ENCODE measurements at places on chromosomes 4 and X.

DNA sequence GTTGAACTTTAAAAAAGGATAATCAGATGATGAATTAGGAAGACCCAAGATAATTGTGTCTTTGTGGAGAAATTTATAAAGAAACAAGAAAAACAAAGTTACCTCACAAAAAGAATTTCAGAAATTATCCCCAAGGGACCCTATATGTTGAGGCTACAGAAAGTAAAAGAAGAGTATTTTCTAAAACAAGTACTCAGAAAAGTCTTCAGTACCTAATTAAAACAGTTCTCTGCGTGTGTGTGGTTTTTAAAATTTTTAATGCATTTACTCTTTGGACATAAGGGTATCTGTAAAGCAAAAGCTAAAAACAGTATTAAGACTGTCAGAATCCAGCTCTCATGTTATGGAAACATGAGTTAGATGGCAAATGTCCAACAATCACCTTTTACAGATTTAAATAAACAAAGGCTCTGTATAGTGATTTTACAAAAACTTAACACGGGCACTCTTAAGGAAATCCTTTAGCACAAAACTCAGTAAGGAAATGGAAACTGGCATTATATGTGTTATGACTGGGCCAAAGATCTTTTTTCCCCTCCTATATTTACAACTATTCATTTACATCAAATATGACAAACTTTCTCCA lies 187.5 kb downstream of the NSUN7 start:
- no peak for DNase-seq

GRCh38 chr4:158384414-158384813 lies 137.3 kb upstream of the RXFP1 start:
- no peak for DNase-seq

DNA sequence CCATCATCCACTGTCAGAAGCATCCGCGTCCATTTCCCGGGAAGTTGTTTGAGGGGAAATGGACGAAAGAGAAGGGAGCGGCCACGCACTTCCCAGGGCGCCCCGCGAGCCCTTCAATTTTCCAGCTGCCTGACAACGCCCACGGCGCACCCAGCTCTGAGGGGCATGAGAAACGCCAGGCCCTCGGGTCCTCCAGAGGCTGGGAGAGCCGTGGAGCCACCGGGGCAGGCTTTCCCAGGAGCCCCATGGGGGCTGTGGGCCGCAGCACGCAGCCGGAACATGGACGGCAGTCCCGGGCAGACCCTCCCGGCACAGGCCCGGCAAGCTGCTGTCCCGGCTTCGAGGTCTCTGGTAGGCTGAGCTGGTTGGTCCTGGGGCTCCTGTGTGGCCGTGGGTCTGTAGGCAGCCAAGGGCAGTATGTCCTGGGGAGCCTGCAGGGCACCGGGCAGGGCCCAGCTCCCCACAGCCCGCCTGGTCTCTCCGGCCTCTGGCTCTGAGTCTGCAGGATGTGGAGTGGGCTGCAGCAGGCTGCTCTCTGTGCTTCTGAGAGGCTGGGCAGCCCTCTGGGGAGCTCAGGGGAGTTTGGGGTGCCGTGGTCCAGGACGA lies 115.2 kb downstream of the FAM53A start:
- no peak for DNase-seq

DNA sequence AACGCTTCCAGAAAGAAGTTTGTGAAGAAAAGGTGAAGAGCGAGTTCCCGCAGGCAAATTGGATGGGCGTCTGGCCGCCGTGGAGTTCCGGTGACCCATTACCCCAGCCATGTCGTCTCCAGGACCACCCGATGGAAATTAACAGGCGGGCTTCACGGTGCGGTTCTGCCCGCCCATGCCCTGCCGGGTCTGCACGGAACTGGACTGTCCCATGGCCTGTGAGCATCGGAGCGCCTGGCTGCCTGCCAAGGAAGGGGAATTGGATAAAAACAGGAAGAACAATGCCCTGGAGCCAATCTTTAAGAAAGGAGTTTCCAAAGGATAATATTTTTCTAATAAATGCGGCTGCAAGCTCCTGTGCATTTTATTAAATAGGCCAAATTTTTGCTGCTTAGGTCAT lies 319.8 kb upstream of the SLC7A11 start:
- no peak for DNase-seq

DNA sequence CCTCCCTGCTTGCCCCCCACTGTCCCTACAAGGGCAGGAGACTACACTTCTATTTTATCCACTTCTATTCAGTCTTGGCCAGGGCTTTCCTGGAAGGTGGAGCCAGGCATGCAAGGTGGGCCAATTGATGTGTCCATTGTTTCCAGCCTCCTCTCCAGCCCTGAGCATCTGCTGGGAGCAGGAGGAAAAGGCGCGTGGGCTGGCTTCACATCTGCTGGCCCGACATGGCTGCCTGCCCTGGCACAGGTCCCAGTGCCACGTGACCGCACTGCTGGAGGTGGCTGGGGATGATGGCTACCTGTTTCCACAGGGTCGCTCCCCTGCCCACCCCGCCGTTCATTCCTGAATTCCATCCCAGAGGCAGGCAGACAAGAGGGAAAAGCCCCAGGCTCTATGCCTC lies 247.7 kb downstream of the AFAP1 start:
- DNase-seq, result no peak
